ENCODE measurements at places on chromosomes 3 and 15.

DNA sequence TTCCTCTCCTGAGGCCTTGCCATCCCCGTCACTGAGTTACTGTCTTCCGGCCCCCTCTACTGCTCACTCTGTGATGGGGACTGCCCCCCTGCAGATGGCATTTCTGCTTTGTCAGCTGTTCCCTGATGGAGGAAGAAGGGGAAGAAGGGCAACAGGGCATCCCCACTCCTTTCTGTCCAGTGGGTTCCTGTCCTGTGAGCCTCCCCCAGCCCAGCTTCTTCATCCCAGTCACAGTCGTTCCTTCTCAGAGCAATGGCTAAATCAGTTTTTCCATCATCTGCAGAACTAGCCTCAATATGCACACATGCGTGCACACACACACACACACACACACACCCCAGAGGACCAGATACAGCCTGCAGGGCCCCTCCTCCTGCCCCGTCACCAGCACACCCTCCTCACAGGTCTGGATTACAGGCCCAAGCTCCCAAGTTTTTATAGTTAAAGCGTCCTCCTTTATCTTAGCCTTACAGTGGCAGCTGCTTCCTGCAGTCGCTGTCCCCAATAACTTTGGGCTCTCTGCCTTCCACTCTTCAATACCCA, 21.4 kb downstream of the ALDH1L1 start:
- no peak for DNase-seq

- DNase-seq, result no peak
These were observed 144.3 kb downstream of the FBN1 start for GRCh38 chr15:48501208-48501607.

DNA sequence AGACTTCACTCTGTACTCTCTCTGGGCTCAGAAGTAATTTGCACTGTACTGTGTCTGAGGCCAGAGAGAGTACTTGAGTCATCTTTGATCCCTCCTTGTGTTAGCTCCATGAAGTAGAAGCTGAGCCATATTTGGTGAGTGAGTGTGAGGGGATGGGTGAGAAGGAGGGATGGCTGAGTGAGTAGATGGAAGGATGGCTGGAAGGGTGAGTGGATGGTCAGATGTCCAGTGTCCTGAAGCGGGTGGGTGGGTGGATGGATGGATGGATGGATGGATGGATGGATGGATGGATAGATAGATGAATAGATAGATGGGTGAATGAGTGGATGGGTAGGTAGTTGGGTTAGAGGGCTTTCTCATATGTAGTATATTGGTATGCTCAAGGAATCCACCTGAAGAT, 39.3 kb downstream of the FGD5 start:
- DNase-seq, result no peak

- no peak for DNase-seq
These were observed 6.6 kb upstream of the KBTBD8 start for GRCh38 chr3:66991459-66991858.

- DNase-seq, result no peak
These were observed 193.2 kb upstream of the ZNF385D start for GRCh38 chr3:21944251-21944650.

- no peak for DNase-seq
These were observed 1108.5 kb upstream of the EPHA6 start for GRCh38 chr3:95705786-95706418.

GRCh38 chr15:41828807-41829141, 882 bp downstream of the JMJD7 start:
- DNase-seq, result no peak

GRCh38 chr3:81466201-81466560, 295.3 kb downstream of the GBE1 start:
- no peak for DNase-seq

- no peak for DNase-seq
These were observed 64.6 kb downstream of the DHX30 start for GRCh38 chr3:47867451-47868044.

DNA sequence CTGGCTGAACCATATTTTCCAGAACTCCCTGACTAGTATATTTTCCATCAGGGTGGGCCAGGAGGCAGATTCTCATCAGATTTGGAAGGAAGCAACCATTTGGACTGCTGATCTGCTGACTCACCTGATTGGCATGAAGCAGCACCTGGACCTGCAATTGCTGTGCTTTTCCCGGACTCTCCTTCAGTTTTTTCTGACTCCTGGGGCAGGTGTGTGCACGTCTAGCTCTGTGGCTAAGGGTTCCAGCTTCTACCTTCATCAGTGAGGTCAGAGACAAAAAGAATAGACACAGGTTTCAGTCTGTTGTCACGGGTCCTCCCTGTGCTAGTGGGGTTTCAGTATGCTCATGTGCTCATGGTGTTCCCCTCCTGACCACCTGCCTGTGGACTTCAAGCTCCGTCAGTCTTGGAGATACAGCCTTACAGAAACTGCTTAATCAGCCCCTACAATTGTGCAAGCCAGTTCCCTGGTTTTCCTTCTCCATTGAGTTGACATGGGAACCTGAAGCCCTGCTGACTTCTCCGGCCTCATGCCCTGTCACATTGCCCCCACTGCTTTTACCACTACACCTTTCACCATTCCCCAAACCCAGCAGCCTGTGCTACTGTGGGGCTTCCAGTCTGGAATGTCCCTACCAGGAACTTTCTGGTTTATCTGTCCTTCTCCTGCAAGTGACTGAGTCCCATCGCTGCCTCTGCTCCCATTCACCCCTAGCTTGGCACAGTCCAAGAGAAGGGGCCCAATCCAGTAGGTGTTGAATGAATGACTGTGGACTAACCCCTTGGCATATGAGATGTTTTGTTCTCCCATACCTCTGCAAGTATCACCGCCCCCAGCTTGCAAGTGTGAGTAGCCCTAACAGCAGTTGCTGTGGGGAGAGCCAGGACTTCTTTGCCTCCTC, 31.7 kb downstream of the HMCES start:
- DNase-seq, result no peak

DNA sequence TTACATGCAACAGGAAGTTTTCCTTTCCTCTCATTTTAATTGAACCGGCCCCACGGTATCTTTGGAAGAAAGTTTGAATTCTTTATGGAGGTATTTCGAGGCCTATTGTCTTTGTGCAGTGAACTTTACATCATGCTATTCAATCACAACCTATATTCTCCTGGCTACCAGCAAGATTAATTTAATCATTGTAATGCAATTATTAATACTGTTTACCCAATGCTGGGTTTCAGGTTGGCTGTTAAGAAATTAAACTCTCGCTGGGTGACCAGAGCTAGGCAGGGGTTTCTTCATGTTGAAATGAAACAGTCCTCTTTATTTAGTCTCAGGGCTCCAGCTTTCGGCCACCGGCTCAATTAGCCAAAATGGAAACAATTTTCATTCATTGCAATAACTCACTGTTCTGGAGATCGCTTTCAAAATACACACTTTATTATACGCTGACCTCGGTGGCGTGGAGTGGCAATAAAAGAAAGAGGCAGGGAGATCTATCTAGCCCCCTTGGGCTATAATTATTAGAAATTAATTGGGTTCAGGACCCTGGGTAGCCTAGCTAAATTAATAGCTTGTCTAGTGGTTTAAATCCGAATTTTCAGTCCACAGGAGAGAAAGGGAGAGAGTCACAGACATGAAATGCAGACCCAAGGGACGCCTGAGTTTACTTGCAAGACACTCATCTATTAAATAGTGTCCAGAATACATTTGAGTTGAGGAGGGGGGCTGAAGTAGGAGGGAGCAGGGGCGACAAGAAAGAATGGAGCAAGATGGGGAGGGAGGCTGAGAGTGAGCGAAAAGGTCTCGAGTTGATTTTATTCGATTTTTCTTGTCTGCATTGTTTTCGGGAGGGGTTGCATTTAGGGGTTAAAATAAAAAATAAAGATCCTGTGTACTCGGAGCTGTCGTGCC, 3.9 kb upstream of the MECOM start:
- DNase-seq, result no peak

GRCh38 chr15:39944726-39945125, 10.8 kb downstream of the EIF2AK4 start:
- DNase-seq, result no peak
